ENCODE measurements at places on chromosomes 7 and 10. TPM values are rescaled to one million over a fixed set of nuclear protein-coding genes. Genes with fewer than 3 reads are reported as not detected.
A peak's percentile ranks its signal among the peaks of the same experiment; 100 is the strongest.

PBLD gene
- 45.5 TPM for total RNA-seq

HGF gene
- total RNA-seq = 38.2 TPM

DIP2C gene
- total RNA-seq = 12.0 TPM

SLC26A3 gene
- 0.15 TPM for total RNA-seq

EVX1 gene
- not detected for total RNA-seq

CALML5 gene
- total RNA-seq = not detected

CALU gene
- total RNA-seq = 41.5 TPM

IL6 gene
- total RNA-seq = not detected

GOT1 gene
- 255 TPM for total RNA-seq

DNA sequence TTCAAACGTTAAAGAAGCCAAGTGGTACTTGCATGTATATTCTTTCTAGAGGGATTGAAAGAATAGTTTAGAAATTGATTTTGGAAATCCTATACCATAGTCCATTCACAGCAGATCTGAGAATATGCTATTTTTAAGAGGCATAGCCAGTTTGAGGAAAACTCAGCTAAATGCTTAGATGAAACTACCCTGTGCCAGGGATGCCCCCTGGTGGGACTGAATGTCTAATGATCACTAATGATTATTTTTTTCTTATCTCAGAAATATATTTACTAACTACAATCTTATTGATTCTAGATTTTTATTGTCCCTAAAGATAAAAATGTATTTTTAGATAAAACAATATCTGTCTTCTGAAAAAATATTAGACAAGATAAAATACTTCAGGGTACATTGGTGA is 844.9 kb upstream of the PHF14 start:
- H3K36me3 ChIP-seq = no peaks in the 10 kb centered on the region
- H3K4me3 ChIP-seq = no peak overlapping the region
- no peaks in the 10 kb centered on the region for H3K4me1 ChIP-seq
- no peak overlapping the region for H3K27ac ChIP-seq

GRCh38 chr7:16365177-16365576 is 56.2 kb downstream of the CRPPA start:
- H3K27ac ChIP-seq = no peak overlapping the region
- no peaks in the 10 kb centered on the region for H3K36me3 ChIP-seq
- H3K4me3 ChIP-seq = no peak overlapping the region

DNA sequence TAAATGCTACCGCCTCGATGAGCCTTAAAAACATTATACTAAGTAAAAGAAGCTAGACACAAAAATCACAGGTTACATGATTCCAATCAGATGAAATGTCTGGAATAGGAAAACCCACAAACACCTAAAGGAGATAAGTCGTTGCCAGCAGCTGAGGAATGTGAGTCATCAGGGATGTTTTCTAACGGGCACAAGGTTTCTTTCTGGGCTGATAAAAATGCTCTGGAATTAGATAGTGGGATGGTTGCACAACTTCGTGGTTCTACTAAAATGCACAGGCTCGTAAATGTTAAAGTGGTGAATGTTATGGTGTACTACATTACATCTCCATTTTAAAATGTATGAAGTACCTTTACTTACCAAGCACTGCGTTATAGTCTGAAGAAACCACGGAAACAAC is 9.7 kb downstream of the ABLIM1 start:
- no peak for DNase-seq
- H3K4me3 ChIP-seq = no peak overlapping the region
- peaks cover 14% of the 10 kb centered on the region for H3K4me1 ChIP-seq

DNA sequence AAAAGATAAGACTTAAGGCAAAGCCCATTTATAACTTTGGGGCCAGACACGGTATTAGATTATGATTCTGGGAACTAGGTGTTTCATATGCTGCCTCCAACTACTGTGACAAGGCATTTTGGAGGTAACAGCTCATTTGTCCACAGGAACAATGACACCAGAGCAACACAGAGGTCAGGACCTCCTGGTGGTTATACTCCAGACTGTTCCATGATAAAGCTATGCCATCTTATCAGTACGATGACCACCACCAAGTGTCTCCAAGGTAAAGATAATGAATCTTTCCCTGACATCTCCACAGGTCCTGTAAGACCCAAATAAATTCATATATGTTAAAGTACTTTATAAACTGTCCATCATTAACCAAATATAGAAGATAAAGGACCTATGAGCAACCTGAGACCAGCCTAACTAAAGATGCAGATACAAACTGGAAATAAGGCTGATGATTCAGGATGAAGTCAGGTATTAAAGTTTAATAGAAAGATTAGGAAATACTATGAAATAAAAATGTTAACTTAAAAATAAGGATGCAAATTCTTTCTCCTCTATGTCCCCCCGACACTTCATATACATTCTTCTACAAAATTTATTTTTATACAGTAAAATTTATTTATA is 26.2 kb downstream of the CUL2 start:
- H3K27ac ChIP-seq = no peak overlapping the region
- no peaks in the 10 kb centered on the region for H3K4me1 ChIP-seq
- H3K27me3 ChIP-seq = no peaks in the 10 kb centered on the region
- H3K4me3 ChIP-seq = no peak overlapping the region
- no peaks in the 10 kb centered on the region for H3K36me3 ChIP-seq

DNA sequence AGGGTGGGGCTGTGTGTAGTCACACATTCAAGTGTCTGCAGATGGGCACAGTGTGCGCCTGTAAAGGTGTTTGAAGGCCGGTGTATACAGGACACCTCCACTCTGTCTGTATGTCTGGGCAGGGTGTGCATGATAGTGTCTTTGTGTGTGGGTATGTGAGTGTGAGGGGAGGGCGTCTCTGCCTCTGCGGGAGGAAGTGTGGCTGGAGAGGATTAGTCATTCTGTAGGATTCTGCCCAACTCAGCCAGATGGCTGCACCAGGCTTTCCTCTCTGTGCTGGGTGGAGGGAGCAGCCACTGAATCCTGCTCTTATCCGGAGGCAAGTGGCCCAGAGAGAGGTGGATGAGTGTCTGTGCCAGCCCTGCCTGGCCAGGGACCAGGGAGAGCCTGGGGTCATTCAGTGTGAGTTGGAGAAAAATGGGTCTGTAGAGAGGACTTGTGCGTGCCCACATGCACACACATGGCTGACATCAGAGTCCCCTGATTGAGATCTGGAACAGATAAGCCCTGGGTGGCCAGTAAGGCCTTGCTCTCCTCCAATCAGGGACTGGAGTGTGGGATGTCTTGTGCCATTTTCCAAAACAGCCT is 1.7 kb downstream of the SFXN3 start:
- peak overlapping the region; percentile 78 for H3K4me3 ChIP-seq
- H3K4me1 ChIP-seq = no peaks in the 10 kb centered on the region
- DNase-seq = peak; percentile 42
- H3K27ac ChIP-seq = peak overlapping the region; percentile 90

GRCh38 chr7:18575622-18576572 is 80.3 kb downstream of the HDAC9 start:
- no peak for DNase-seq
- H3K4me3 ChIP-seq = no peak overlapping the region
- no peaks in the 10 kb centered on the region for H3K36me3 ChIP-seq
- no peaks in the 10 kb centered on the region for H3K27me3 ChIP-seq
- H3K27ac ChIP-seq = no peak overlapping the region
- H3K4me1 ChIP-seq = no peaks in the 10 kb centered on the region

- peaks cover 40% of the 10 kb centered on the region for H3K36me3 ChIP-seq
- H3K27ac ChIP-seq = peak overlapping the region; percentile 68
- H3K4me1 ChIP-seq = no peaks in the 10 kb centered on the region
- no peak overlapping the region for H3K4me3 ChIP-seq
- H3K27me3 ChIP-seq = no peaks in the 10 kb centered on the region
Measured at GRCh38 chr7:138097064-138097741, 20.9 kb downstream of the AKR1D1 start.

- no peak overlapping the region for H3K27ac ChIP-seq
- H3K27me3 ChIP-seq = no peaks in the 10 kb centered on the region
- H3K4me3 ChIP-seq = no peak overlapping the region
- DNase-seq = no peak
Measured at GRCh38 chr10:17712717-17713471, 39.1 kb upstream of the TMEM236 start.

GRCh38 chr7:3927446-3928110 is 626.5 kb downstream of the SDK1 start:
- no peak for DNase-seq
- no peaks in the 10 kb centered on the region for H3K36me3 ChIP-seq
- H3K27ac ChIP-seq = no peak overlapping the region
- H3K4me3 ChIP-seq = no peak overlapping the region

DNA sequence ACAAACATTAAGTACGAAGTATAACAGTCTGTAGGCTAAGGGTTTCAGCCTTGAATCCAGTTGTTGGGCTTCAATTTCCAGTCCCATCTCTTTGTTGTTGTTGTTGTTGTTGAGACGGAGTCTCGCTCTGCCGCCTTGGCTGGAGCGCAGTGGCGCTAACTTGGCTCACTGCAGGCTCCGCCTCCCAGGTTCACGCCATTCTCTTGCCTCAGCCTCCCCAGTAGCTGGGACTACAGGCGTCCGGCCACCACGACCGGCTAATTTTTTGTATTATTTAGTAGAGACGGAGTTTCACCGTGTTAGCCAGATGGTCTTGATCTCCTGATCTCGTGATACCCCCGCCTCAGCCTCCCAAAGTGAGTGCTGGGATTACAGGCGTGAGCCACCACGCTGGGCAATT is 464.9 kb downstream of the ANKRD7 start:
- H3K36me3 ChIP-seq = no peaks in the 10 kb centered on the region
- no peak overlapping the region for H3K4me3 ChIP-seq
- no peak for DNase-seq
- H3K27ac ChIP-seq = no peak overlapping the region
- no peaks in the 10 kb centered on the region for H3K27me3 ChIP-seq
- no peaks in the 10 kb centered on the region for H3K4me1 ChIP-seq

- H3K27me3 ChIP-seq = no peaks in the 10 kb centered on the region
- peaks cover 9% of the 10 kb centered on the region for H3K36me3 ChIP-seq
- no peaks in the 10 kb centered on the region for H3K4me1 ChIP-seq
- no peak overlapping the region for H3K27ac ChIP-seq
Measured at GRCh38 chr7:149474309-149475120, 13.7 kb upstream of the ZNF777 start.

- H3K27ac ChIP-seq = no peak overlapping the region
- no peaks in the 10 kb centered on the region for H3K27me3 ChIP-seq
- no peaks in the 10 kb centered on the region for H3K4me1 ChIP-seq
- no peaks in the 10 kb centered on the region for H3K36me3 ChIP-seq
Measured at GRCh38 chr7:108299251-108299973, 156.8 kb downstream of the NRCAM start.

- H3K36me3 ChIP-seq = no peaks in the 10 kb centered on the region
- no peak overlapping the region for H3K4me3 ChIP-seq
- no peaks in the 10 kb centered on the region for H3K27me3 ChIP-seq
- no peaks in the 10 kb centered on the region for H3K4me1 ChIP-seq
Measured at GRCh38 chr7:70704831-70705346, 427.1 kb upstream of the GALNT17 start.

DNA sequence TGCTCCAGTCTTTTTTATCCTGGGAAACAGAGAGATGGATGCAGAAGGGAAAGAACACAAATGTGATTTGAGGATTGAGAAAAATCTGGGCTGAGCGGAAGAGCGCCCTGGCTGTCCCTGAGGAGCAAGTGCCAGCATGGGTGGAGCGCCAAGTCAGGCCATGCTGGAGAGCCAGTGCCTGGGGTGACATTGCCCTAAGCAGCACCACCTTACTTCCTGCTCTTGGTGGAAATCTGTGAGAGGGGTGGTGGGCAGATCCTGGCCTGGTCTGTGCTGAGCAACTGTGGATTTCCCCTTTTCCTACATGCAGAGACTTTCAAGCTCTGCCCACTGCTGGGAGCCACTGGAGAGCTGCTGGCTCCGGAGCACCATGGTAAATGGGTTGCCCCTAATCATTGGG is 36.9 kb downstream of the DDIT4 start:
- H3K4me1 ChIP-seq = peaks cover 37% of the 10 kb centered on the region
- H3K4me3 ChIP-seq = no peak overlapping the region
- H3K27ac ChIP-seq = no peak overlapping the region
- H3K27me3 ChIP-seq = no peaks in the 10 kb centered on the region
- H3K36me3 ChIP-seq = no peaks in the 10 kb centered on the region

GRCh38 chr10:84012431-84012830 is 126.9 kb upstream of the GHITM start:
- no peaks in the 10 kb centered on the region for H3K27me3 ChIP-seq
- no peak overlapping the region for H3K27ac ChIP-seq
- no peaks in the 10 kb centered on the region for H3K36me3 ChIP-seq
- no peaks in the 10 kb centered on the region for H3K4me1 ChIP-seq
- H3K4me3 ChIP-seq = no peak overlapping the region

DNA sequence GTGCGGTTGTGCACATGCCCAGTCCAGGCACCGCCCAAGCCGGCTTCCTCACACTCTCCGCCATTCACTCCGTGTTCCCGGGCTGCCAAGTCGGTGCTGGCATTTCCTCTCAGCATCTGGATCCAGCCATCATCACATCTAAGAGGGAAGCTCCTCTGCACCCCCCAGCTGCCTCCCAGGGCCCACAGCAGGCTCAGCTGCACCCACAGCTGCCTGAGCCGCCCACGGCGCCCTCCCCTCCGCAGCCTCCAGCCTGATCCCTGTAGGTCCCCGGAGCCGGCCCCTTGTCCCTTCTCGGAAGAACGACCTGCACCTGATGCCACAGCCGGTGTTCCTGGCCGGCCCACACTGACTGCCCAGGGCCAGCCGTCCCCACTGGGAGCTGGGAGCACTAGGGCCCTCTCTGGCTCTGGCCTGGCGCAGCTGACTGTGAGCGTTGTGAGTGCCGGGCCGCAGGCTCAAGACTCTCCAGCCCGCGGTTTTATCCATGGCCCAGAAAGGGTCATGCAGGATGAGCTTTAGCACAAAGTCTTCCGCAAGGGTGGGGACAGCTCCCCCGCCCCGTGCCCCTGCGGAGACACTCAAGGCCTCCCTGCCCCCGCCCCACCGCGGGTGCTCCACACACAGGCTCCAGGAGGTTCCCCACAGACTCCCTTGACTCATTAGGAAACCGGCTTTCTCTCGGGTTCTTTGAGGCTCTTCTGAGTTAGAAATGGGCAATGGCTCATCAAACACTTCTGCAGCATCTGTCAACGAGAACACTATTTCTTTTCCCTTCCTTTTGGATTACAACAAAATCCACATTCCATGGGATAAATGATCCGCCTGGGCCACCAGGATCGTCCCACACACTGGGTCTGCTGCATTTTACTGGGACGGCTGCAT is 31.2 kb downstream of the CFAP46 start:
- H3K27me3 ChIP-seq = no peaks in the 10 kb centered on the region
- peak; percentile 41 for DNase-seq
- no peak overlapping the region for H3K27ac ChIP-seq
- no peak overlapping the region for H3K4me3 ChIP-seq
- no peaks in the 10 kb centered on the region for H3K4me1 ChIP-seq

DNA sequence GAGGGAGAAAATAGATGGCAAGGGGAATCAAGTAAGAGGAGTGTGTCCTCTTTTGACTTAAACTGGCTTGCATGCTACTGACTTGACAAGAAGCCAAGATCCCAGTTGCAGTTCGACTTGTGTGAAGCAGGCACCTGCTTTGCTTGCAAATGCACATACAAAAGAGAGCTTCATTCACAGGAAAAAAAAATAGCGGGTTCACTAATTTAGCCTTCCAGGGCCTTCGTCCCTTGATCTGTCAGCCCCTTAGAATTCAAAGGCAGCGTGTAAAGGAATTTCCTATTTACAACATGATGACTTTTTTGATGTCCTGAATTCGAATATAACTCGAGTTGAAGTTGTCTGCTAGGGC is 192.1 kb downstream of the CELF2 start:
- no peaks in the 10 kb centered on the region for H3K4me1 ChIP-seq
- no peak overlapping the region for H3K4me3 ChIP-seq
- H3K36me3 ChIP-seq = peaks cover 2% of the 10 kb centered on the region
- H3K27me3 ChIP-seq = no peaks in the 10 kb centered on the region

- no peak for DNase-seq
- no peaks in the 10 kb centered on the region for H3K27me3 ChIP-seq
- no peak overlapping the region for H3K4me3 ChIP-seq
- H3K4me1 ChIP-seq = peaks cover 25% of the 10 kb centered on the region
- H3K27ac ChIP-seq = no peak overlapping the region
Measured at GRCh38 chr10:117345143-117345542, 30.1 kb downstream of the PDZD8 start.
